Glomerular endothelial cell (primary cell): ENCODE measurements at places on chromosomes 1 and 21.

DNA sequence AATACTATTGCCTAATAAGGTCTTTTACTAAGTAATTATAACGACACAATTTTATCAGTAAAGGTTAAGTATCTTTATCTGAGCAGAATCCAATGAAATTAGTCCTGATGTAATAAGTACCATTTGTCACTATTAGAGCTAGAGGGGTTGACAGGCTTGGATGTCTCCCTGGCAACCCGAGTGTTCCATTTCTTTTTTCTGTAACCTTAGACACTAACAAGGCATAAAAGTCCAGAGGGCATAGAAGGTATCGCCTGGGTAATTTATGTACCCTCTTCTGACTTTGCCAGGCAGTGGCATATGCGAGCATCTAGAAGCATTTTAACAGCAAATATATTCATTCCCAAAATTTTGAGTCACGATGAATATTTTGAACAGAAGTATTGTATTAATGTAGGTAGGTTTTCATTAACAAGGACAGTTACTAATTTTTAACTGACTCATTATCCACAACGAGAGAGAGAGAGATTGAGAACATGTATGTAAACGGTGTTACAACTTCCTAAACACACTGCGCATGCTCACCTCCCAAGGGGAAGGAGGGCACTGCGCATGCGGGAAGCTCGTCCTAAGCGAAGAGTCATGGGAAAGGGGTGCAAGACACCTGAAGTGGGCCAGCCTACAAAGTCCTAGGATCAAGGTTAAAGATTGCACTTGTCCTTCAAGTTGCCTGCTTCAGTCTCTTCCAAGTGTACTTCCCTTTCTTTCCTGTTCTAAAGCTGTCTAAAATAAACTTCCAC lies 423.9 kb downstream of the DSCAM start:
- DNase-seq: no peak

DNA sequence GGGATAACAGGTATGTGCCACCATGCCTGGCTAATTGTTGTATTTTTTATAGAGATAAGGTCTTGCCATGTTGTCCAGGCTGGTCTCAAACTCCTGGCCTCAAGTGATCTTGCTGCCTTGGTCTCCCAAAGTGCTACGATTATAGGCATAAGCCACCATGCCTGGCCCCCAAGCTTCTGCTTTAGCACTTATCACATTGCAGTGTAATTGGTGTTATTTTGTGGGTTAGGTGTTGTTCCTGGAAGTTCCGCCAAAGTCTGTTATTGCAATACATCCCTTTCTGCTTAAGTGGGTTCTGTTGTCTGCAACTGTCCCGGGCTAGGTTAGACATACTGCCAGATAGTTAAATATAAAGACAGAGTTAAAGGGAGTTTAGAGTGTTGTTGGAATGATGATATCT lies 3.4 kb downstream of the ZCCHC17 start:
- DNase-seq: no peak

DNA sequence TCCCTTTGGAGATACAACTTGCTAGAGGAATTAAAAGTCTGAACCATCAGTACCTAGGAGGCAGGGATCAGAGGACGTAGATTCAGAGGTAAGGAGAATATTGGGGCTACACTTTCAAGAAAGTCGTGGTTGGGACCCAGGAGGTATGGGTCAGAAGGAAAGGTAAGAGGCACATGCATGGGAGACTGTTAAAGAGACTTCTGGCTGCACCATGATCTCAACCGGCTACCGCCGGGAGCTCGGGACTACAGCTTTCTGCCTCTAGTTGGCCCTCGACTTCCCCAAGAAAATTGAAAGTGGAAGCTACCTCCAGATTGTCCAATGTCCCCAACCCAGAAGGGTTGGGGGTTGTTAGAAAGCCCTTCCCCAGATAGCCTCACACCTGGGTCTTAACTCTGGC lies 355.7 kb upstream of the TMPRSS15 start:
- no peak for DNase-seq

DNA sequence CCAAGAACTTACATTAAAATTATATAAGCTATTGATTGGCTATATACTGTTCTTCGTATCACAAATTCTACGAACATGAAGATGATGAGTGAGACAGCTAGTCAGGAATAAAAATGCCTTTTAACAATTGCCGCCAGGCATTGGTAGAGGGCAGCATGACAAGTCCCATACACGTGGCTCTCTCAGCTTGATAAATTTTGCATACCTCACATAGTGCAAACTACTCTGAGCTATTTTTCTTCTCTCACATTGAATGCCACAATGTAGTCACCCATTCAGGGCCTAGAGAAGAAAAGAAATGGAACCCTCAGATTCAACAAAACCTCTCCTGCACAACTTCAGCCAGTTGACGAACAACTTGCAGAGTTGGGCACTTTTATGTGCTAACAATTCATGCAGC lies 27.0 kb upstream of the FMO2 start:
- DNase-seq: no peak

DNA sequence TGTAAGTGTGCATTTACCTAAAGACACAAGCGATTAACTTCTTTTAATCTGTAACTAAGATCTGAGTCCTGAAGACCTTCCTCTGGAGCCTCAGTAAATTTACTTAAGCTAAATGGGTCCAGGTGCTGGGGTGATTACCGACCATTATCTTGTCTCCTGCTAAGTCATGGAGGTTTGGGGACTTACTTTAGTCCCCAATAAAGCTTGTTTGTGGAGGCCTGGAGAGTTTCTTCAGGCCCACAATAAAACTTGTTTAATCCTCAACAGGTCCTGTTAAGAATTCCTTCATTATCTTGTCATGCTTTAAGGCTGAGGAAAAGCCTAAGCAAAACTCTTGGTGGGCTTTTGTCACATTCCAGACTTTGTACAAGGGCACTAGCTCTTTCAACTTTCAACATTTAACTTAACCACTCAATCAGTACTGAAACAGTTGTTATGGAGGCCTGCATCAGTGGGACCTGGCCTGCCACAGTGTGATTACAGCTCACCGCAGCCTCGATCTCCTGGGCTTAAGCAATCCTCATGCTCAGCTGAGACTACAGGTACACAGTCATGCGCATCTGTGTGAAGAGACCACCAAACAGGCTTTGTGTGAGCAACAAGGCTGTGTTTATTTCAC lies 84.0 kb downstream of the FMO4 start:
- DNase-seq: no peak
